T-helper 17 cell (primary cell): ENCODE measurements at places on chromosomes 13 and 19.

DNA sequence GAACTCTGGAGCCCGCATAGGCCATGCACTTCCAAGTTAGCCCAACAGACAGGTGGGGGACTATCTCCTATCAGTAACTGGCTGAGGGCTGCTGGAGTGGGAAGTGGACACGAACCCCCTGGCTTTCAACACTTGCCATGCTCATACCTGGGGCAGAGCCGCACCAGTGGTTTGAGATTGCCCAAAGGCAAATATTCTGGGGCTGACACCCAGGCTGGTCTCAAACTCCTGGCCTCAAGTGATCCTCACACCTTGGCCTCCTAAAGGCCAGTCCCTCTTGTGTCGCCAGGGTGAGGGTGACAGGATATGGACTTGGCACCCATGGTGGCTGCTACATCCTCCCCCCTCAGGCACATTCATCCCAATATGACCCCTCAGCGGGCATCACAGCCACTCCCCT lies 13.1 kb downstream of the NFKBID start:
- H3K27me3 ChIP-seq, result no peaks in the 10 kb centered on the region
- H3K4me3 ChIP-seq, result no peak overlapping the region
- peaks cover 7% of the 10 kb centered on the region for H3K36me3 ChIP-seq

GRCh38 chr13:55570371-55570770 lies 1570.3 kb upstream of the PRR20A start:
- H3K4me1 ChIP-seq, result no peaks in the 10 kb centered on the region
- no peak overlapping the region for H3K27ac ChIP-seq
- DNase-seq, result no peak
- no peaks in the 10 kb centered on the region for H3K36me3 ChIP-seq
- no peaks in the 10 kb centered on the region for H3K27me3 ChIP-seq
- H3K4me3 ChIP-seq, result no peak overlapping the region

GRCh38 chr13:48199404-48199946 lies 33.5 kb upstream of the ITM2B start:
- no peak overlapping the region for H3K27ac ChIP-seq
- H3K27me3 ChIP-seq, result no peaks in the 10 kb centered on the region
- no peak for DNase-seq
- H3K36me3 ChIP-seq, result peaks cover 3% of the 10 kb centered on the region
- H3K4me1 ChIP-seq, result peaks cover 7% of the 10 kb centered on the region

DNA sequence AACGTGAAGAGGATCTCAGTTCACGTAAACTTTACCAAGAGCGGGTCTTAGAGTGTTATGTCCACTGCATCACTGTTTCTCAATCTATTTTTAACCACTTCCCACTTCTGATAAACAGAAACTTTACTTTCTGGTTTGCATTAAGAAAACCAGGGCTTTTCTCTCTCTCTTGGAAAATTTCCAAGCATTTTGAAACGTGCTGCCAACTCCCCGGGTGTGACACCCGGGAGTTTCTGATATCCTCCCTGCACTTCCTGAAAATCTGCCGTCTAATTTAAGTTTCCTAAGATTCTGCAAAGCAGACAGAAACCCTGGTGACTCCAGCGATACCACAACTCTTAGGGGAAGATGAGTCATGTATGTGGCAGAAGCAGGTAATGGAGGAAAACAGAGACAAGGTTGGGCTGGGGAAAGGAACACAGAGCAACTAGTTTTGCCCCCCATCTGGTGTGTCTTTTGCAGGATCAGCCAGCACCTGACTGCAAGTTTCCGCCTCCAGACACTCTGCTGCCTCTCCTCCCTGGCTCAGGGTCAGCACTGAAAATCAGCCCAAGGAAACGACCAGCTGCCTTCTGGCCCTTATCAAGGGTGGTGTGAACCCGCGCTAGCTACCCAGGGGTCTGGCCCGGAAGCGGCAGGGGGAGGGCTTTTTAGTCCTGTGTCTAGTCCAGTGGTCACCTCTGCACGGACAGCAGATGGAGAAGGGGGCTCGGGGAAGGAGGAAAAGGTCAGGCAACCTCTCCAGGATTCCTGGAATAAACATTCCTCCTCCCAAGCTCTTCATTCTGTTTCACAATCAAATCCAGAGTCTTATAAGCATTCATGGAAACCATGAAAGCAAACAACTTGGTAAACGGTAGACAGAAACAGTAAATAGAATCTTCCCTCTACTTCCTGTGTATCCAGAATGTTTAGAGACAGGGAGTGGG lies 11.3 kb upstream of the FFAR2 start:
- peak overlapping the region; percentile 21 for H3K27ac ChIP-seq
- H3K4me1 ChIP-seq, result peaks cover 14% of the 10 kb centered on the region
- H3K27me3 ChIP-seq, result peaks cover 5% of the 10 kb centered on the region
- H3K36me3 ChIP-seq, result no peaks in the 10 kb centered on the region

DNA sequence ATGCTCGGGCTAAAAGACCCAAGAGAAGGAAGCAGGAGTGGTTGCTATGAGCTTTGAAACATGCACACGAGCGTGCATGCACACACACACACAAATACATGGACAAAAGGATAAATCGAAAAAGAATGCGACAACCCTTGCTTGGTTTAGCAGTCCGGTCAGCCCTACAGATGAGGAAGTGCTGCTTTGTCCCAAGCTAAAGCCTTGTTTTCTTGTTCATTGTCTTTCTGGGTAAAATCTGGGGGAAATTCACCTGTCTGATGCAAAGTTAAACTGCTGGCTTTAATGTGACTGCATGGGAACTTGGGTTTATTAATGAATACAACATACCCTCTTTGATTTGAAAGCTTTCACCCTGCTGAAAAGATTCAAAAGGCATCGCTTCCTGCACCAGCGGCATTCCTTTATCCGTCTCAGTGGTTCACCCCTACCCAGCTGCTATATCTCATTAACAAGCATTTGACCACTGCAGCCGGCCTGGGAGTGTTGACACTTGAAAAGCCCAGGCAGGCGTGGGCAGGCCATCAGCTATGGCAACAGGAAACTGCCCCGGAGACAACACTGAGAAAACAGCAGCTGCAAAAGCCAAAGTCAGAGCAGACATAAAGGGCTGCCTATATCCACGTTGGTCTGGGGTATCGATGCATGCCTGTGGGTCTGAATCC lies 301.7 kb downstream of the NDFIP2 start:
- no peaks in the 10 kb centered on the region for H3K36me3 ChIP-seq
- no peaks in the 10 kb centered on the region for H3K4me1 ChIP-seq
- H3K4me3 ChIP-seq, result no peak overlapping the region
- H3K27ac ChIP-seq, result no peak overlapping the region
- H3K27me3 ChIP-seq, result no peaks in the 10 kb centered on the region

- H3K4me3 ChIP-seq, result no peak overlapping the region
- H3K4me1 ChIP-seq, result no peaks in the 10 kb centered on the region
- H3K36me3 ChIP-seq, result no peaks in the 10 kb centered on the region
- H3K27ac ChIP-seq, result no peak overlapping the region
- peaks cover 15% of the 10 kb centered on the region for H3K27me3 ChIP-seq
These were observed 46.1 kb downstream of the OXGR1 start for GRCh38 chr13:96948127-96948526.

GRCh38 chr19:58274771-58275201 lies 4.0 kb upstream of the ZNF8 start:
- H3K4me3 ChIP-seq, result no peak overlapping the region
- no peak for DNase-seq
- no peak overlapping the region for H3K27ac ChIP-seq
- H3K36me3 ChIP-seq, result peaks cover 8% of the 10 kb centered on the region

DNA sequence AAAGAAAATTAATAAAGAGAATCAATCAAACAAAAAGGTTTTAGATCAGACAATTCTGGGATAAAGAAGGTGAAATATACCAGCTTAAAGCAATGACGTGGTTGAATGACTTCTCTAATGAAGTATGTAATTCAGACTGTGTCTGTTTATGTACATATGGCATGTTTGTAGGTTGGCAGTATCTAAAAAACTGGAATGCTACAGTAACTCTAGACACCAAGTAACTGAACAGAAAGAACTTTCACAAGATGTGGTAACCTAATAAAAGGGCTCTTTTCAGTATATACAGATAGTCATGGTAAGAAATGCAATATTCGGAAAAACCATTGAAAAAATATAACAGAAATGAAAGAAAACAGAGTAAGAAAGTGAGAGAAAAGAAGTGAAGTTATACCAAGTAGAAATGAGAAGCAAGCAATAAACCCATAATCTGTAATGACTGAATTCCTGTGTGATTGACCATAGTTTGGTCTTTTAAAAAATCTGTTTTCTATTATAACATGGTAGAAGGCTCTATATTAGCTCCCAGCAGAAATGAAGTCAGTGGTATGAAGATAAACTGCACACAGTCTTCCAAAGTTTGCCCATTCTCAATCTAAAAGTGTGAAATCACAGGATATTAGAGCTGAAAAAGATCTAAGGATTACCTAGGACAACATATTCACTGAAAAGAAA lies 31.4 kb downstream of the ELF1 start:
- H3K27ac ChIP-seq, result peak overlapping the region; percentile 88
- H3K4me1 ChIP-seq, result peaks cover 50% of the 10 kb centered on the region
- no peaks in the 10 kb centered on the region for H3K36me3 ChIP-seq
- H3K27me3 ChIP-seq, result no peaks in the 10 kb centered on the region
- H3K4me3 ChIP-seq, result peak overlapping the region; percentile 55

- DNase-seq, result peak; percentile 51
- peaks cover 31% of the 10 kb centered on the region for H3K4me1 ChIP-seq
- peaks cover 6% of the 10 kb centered on the region for H3K36me3 ChIP-seq
- peak overlapping the region; percentile 100 for H3K27ac ChIP-seq
These were observed 3.1 kb downstream of the ABHD17A start for GRCh38 chr19:1882089-1882785.

DNA sequence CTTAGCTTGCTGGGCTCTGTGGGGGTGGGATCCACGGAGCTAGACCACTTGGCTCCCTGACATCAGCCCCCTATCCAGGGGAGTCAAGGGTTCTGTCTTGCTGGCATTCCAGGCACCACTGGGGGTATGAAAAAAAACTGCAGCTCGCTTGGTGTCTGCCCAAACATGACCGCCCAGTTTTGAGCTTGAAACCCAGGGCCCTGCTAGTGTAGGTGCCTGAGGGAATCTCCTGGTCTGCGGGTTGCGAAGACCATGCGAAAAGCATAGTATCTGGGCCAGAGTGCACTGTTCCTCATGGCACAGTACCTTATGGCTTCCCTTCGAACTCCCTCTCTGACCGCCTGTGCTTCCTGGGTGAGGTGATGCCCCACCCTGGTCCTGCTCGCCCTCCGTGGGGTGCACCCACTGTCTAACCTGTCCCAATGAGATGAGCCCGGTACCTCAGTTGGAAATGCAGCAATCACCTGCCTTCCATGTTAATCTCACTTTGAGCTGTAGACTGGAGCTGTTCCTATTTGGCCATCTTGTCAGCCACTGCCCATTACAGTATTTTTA lies 120.8 kb upstream of the TNFSF11 start:
- no peaks in the 10 kb centered on the region for H3K27me3 ChIP-seq
- no peaks in the 10 kb centered on the region for H3K36me3 ChIP-seq
- H3K27ac ChIP-seq, result no peak overlapping the region
- no peaks in the 10 kb centered on the region for H3K4me1 ChIP-seq
- no peak for DNase-seq
- H3K4me3 ChIP-seq, result no peak overlapping the region

GRCh38 chr13:50152655-50153309 lies 137.5 kb downstream of the KCNRG start:
- no peak for DNase-seq
- H3K27ac ChIP-seq, result peak overlapping the region; percentile 85
- no peaks in the 10 kb centered on the region for H3K36me3 ChIP-seq
- H3K4me3 ChIP-seq, result peak overlapping the region; percentile 88
- H3K27me3 ChIP-seq, result peaks cover 8% of the 10 kb centered on the region
- H3K4me1 ChIP-seq, result peaks cover 23% of the 10 kb centered on the region

DNA sequence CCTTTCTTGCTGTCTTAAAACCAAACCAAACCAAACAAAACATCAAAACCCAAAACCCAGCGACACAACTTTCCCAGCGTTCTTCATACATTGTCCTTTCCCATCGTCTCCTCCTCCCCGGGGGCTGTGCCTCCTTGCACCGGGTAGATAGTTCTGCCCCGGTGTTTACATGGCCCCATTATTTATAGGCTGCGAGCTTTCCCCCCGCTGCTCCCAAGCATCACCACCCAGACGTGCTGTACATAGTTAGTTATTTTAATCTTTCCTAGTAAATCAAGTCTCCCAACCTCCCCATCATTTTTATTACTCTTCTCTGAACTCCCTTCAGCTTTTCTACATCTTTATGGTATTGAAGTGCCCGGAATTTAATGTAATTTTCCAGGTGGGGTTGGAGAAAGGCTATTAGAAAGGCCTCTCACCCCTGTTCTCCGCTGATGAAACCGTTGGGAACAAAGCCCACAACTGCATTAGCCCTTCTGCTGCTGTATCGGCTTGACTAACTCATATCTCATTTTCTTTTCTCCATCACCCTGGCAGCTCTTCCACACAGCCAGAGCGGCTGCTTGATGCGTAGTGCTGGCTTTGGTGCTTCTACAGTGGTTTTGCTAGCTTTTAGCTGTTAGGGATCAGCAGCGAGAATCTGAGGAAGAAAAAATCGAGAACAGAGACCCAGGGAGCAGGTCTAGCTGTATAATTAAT lies 53.1 kb downstream of the FGF9 start:
- peaks cover 47% of the 10 kb centered on the region for H3K27me3 ChIP-seq
- no peak overlapping the region for H3K4me3 ChIP-seq
- no peaks in the 10 kb centered on the region for H3K4me1 ChIP-seq

DNA sequence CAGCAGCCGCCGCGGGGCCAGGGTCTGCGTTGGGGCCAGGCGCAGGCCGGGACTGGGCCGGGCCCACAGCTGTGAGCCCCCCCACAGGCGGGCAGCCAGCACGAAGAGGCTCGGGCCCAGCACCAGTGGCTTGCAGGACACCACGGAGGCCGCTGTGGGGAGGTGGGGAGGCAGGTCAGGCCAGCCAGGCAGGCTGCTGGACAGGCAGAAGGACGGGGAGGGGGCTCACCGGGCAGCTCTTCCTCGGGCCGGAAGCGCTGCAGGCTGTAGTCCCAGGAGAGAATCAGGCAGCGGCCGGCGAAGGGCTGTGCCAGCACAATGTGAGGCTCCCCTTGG lies 8.3 kb downstream of the LGI4 start:
- H3K36me3 ChIP-seq, result peaks cover 2% of the 10 kb centered on the region

- H3K27me3 ChIP-seq, result peaks cover 10% of the 10 kb centered on the region
- no peaks in the 10 kb centered on the region for H3K36me3 ChIP-seq
- no peak for DNase-seq
- no peaks in the 10 kb centered on the region for H3K4me1 ChIP-seq
- H3K27ac ChIP-seq, result no peak overlapping the region
These were observed 33.7 kb upstream of the ZSCAN5A start for GRCh38 chr19:56348289-56348877.

DNA sequence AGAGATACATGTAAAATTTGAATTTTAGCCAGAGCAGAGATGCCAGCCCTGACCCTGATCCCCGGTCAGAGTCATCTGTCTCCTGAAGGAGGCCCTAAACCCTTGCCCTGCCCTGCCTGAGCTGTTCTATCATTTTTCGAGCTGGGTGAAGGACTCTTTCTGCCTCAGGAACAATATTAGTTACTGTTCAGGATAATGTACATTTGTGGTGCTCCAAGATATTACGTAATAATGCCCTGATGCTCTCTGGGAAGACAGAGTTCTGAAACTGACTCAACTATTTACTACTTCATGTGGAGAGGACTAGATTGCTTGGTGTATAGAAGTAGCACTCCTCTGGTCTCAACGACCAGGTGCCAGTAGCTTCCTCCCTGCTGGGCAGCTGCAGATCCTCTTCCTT lies 37.9 kb upstream of the UBL3 start:
- DNase-seq, result no peak
- peaks cover 8% of the 10 kb centered on the region for H3K4me1 ChIP-seq
- H3K36me3 ChIP-seq, result no peaks in the 10 kb centered on the region
- no peak overlapping the region for H3K4me3 ChIP-seq
